ENCODE measurements at places on chromosomes 7 and 10. TPM values are rescaled to one million over a fixed set of nuclear protein-coding genes. Genes with fewer than 3 reads are reported as not detected.

The LIPK gene
- not detected for total RNA-seq

The LHFPL3 gene
- 26.2 TPM for total RNA-seq

The ODAD2 gene
- 1.9 TPM for total RNA-seq

The ASIC3 gene
- 0.62 TPM for total RNA-seq

The LRIT2 gene
- not detected for total RNA-seq

The ADCY1 gene
- 226 TPM for total RNA-seq

The STX1A gene
- 49.8 TPM for total RNA-seq

The OR6B1 gene
- total RNA-seq = not detected

The SLC29A4 gene
- 16.1 TPM for total RNA-seq

The CFAP70 gene
- total RNA-seq = 0.62 TPM

The NUTM2E gene
- total RNA-seq = 0.78 TPM

The SKIDA1 gene
- total RNA-seq = 9.4 TPM

The RPEL1 gene
- 0.16 TPM for total RNA-seq

The GIMAP6 gene
- total RNA-seq = 5.5 TPM

The CRPPA gene
- total RNA-seq = 9.5 TPM

The RPP38 gene
- total RNA-seq = 7.0 TPM

The C10orf71 gene
- not detected for total RNA-seq

The ZPBP gene
- total RNA-seq = 0.47 TPM

The VWDE gene
- 1.4 TPM for total RNA-seq

The SLC26A3 gene
- total RNA-seq = not detected

The CHN2 gene
- 76.3 TPM for total RNA-seq

The TAS2R5 gene
- total RNA-seq = 3.4 TPM

The GSTO2 gene
- total RNA-seq = 0.62 TPM

The HMX2 gene
- total RNA-seq = not detected
